Activated CD8-positive, alpha-beta memory T cell treated with anti-CD3 and anti-CD28 coated beads for 4 hours (primary cell): ENCODE measurements at places on chromosomes 1 and 21.
A peak's percentile ranks its signal among the peaks of the same experiment; 100 is the strongest.

- DNase-seq, result no peak
Observed at GRCh38 chr1:118998171-118998570, 10.0 kb upstream of the TBX15 start.

GRCh38 chr1:9149151-9149550, 20.2 kb upstream of the GPR157 start:
- DNase-seq, result no peak

DNA sequence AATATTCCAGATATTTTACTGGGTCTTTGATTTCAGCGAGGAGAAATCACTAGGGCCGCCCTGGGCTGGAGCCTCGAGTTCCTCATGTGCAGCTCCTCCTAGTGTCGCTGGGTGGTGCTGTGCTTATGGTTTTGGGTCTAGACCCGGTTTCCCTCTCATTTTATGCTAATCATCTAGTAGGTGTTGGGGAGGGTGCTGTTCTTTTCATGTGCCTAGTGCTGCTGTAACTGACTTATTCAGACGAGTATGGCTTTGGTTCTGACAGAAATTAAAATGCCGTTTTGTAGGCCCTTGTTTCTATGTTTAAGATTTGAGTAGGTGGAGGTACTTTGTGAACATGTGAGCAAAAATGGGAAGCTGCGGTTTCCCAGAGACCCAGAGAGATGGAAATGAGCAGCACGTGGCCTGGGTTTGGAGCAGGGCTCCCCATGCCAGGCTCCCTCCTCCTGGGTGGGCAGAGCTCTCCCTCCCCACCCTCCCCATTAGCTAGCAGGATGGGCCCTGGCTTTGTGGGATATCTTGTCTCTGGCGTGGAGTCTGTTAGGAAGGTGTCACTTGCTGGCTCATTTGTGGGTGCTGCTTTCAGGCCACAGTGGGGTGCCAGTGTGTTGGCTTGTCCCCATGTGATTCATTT, 74.0 kb upstream of the GPR88 start:
- no peak for DNase-seq

GRCh38 chr1:182389619-182390047, 2.0 kb downstream of the GLUL start:
- DNase-seq, result no peak

- no peak for DNase-seq
Observed at GRCh38 chr1:44316231-44316759, 38.8 kb downstream of the ERI3 start.

DNA sequence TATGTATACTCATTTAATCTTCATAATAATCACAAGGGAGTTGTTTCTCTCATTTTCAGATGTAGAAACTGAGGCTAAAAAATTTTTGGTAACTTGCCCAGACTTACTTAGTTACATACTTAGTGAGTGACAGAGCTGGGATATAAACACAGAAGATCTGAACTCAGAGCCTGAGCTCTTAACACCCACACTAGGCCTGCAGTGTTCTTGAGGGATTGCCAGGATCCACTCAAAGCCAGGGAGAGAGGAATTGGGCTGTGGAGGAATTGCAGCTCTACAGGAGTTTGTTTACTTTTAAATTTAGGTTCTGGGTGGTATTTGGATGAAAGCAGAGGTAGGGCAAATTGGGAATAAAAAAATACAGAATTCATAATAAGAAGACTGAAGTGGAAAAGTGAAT, 515.1 kb upstream of the PLXNA2 start:
- no peak for DNase-seq

DNA sequence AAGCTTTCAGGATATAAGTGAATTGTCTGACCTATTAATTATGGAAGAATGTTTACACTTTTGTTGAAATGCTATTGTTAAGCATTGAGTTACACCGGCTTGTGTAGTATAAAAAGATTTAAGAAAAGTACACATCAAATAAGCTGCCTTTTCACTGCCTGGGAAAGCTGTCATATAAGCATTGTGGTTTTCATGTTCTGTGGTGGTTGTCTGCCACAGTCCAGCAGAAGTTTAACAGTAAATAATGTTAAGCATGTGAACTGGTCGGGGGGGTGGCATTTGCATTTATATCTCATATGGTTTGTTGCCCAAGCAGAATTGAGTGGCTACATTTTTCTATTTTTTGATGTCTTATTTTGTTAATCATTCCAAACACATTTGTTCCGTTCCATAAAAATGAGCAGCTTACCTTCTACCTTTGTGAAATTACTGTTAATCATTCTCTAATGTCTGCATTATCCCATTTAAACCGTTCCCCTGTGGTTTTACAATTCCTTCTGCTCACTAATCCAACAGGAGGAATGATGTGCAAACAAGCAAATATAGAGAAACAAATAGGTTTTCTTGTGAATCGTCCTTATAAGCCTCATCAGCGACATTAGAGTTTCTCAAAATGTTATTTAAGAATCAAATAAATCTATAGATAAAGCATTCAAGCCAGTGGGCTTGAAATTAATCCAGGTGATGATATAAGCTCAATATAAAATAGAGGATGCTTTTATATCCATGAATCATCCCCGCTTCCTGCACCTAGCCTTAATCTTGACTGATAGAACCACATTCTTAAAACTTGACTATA, 160.8 kb upstream of the SAMSN1 start:
- no peak for DNase-seq

GRCh38 chr1:25185409-25186160, 46.7 kb downstream of the SYF2 start:
- DNase-seq, result no peak

DNA sequence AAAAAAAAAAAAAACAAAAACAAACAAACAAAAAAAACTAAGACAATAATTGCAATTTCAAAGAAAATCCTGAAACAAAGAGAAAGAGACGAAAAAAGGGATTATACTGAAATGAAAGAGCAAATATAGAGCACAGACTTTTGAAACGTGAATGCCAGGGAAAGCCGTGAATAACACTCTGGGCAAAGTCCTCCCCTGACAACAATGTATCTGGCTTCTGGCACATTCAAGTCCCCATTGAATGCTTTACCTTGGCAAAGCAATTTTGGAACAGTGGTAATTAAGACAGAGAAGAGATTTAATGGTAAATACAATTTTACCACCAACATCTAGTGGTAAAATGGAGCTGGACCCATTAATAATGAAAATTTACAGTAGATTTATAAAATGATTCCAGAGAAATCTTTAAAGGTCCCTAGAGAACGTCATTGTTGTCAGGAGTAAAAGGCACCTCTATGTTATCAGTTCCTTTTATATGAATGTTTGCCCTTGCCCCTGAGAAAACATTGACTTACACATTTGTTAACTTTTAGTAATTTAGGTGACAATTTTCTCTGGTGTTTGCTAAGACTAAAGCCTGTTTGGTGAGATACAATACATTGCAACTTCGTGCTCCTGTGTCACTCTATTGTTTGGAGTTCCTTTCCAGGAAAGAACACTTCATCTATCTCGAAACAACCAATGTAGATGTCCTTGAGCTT, 89.7 kb downstream of the GREM2 start:
- no peak for DNase-seq

DNA sequence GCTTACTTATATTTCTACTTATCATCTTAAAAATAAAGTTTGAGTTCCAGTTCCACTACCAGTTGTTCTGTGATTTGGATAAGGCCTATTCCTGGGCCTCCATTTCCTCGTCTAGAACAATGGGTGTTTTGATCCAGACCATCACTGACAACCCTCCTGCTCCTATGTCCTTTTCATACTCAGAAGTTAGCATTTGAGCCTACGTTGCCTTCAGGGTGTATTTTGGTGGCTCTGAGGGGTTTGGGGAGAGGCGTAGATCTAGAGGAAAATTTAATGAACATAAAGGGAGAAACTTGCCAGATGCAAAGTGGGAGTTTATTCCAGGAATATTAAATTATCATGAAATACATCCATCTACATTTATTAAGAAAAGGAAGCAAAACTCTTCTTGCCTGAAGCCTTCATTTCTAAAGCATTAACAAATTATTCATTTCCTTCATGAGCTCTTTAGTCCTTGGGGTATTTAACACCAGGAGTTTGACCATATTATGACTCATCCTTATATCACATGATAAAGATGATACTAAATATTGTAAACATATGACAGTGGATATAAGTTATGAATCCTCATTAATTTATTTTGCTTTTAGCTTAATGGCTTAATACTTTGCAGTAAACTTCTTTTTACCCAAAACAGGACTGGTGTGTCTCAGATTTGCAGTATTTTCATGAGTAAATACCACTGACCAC, 47.2 kb upstream of the SYT14 start:
- DNase-seq, result no peak

- DNase-seq, result no peak
Observed at GRCh38 chr1:212838145-212838544, 9.3 kb downstream of the SPATA45 start.

- DNase-seq, result no peak
Observed at GRCh38 chr1:10776190-10776905, 20.1 kb downstream of the CASZ1 start.

DNA sequence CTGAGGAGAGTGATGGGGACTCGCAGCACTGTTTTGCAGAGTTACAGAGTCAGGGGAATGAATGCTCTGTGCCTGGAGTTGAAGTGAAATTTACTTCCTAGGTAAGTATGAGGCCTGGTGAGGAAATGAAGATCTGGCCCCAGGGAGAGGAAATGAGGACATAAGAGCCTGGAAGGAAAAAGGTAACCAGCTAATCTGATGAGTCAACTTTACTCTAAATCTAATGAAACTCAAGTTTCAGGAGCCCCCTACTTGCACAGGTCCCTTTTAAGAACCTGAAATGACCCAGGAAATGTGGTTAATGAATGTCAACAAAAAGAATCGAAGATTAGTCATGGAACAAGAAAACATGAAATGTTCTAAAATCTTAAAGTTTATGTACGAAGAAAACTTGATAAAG, 599.0 kb downstream of the AGBL4 start:
- DNase-seq, result no peak

DNA sequence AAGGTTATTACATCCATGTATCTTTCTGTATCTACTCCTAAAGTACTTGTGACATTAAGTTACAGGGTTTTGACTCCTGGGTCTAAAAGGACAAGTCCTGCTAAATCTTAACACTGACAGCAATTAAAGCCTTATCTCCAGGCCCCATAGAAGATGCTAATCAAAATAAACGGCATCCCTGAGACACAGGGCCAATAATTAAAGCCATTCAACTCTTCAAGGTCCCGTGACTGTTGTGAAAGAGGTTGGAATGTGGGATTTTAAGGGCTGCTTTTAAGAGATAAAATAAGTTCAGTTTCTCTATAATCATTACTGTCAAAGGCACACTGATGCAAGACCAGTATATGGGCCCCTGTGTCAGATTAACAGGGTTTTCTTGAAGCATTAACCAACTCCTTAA, 8.3 kb downstream of the DNAI4 start:
- DNase-seq, result no peak

DNA sequence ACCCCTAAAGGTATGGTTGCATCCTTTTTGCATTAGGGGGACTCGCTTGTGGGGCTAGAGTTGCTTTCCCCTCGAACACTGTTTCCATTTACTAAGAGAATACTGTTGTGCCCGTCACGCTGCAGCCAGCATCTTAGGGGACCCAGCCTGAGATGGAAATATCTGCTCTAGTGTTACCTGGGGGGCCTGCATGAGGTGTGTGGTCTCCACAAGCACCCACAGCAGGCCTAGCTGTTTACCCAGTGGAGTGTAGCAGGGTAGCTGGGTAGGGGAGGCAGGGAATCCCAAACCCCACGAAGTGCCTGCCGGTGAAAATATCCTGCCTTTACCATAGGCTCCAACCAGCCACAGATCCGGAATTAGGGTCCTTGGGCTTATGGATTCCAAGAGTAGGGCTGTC, 303.6 kb downstream of the PTPRU start:
- no peak for DNase-seq

DNA sequence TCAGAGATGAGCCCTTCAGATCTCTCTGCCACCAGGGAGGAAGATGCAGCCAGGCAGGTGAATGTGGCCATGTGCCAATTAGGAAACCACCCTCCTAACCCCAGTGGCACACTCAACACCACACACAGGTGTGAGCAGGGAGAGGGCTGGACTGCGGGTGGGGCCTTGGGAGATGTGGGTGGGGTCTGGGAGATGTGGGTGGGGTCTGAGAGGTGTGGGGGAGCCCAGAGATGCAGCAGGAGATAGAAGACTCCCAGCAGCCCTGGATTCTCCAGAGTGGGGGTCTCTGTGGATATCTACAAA, 43.2 kb upstream of the COL6A1 start:
- no peak for DNase-seq

DNA sequence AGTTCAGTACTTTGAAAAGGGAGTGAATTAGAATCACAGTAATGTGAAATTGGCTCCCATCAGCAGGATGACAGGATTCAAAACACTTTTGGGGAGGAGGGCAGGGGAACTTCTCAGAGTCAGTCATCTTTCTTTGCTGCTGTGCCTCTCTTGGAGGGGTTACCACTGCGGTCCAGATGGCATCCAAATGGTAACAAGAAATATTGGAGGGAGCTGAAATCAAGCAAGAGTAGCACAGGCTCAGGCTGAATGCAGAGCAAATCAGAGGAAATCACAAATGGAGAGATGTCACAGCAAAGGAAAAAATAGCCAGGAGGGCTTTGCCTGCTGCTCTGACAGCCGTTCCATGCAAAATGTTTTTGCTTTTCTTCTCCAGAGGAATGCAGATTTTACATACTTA, 75.0 kb upstream of the C8B start:
- DNase-seq, result no peak

DNA sequence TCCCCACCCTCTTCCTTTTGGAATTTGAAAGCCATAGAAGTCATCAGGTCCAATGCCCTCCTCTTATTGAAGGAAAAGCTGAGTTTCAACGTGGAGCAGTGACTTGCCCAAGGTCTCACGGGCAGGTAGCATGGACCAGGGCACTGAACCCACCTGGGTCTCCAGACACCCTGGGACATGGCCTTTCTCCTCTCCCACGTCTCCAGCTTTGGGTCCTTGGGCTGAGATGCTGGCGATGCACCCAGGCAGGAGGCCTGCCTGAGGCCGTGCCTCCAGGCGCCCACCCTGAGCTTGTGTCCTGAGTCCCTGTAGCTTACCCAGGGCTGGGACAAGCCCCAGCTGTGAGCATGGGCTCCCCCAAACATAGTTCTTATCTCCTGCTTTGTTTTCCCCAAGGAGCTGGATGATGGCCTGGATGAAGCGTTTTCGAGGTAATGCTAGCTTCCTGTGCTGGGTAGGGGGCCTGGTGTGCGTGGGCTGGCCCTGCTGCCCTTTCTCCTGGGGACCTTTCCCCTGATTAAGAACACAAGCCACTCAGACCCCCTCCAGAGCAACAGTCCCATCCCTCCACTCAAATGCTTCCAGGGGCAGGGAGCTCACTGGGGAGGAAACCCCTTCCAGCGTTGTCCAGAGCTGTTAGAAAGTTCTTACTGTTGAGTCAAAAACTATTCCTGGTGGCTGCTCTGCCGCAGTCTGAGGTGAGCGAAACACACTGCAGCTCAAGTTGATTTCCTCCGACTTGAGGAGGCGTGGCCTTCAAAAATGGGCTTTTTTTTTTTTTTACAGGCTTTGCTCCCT, 21.6 kb downstream of the LDLRAP1 start:
- no peak for DNase-seq

DNA sequence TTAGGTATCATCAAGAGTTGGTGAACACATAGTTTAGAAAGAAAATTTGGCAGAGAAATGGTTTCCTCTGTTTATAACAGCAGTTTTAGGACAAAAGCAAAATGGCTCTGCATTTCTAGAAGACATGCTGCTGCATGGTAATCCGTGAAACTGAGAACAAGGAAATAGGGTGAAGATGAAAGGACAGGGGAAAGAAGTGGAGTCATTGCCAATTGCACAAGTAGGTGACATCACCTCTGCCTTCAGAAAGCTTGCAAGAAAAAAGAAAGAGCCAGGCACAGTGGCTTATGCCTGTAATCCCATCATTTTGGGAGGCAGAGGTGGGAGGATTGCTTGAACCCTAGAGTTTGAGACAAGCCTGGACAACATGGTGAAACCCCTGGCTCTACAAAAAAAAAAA, 217.6 kb downstream of the LMX1A start:
- no peak for DNase-seq

- peak; percentile 66 for DNase-seq
Observed at GRCh38 chr1:153510984-153511410, 24.8 kb downstream of the S100A6 start.
